ENCODE measurements at places on chromosomes 16 and 17.

DNA sequence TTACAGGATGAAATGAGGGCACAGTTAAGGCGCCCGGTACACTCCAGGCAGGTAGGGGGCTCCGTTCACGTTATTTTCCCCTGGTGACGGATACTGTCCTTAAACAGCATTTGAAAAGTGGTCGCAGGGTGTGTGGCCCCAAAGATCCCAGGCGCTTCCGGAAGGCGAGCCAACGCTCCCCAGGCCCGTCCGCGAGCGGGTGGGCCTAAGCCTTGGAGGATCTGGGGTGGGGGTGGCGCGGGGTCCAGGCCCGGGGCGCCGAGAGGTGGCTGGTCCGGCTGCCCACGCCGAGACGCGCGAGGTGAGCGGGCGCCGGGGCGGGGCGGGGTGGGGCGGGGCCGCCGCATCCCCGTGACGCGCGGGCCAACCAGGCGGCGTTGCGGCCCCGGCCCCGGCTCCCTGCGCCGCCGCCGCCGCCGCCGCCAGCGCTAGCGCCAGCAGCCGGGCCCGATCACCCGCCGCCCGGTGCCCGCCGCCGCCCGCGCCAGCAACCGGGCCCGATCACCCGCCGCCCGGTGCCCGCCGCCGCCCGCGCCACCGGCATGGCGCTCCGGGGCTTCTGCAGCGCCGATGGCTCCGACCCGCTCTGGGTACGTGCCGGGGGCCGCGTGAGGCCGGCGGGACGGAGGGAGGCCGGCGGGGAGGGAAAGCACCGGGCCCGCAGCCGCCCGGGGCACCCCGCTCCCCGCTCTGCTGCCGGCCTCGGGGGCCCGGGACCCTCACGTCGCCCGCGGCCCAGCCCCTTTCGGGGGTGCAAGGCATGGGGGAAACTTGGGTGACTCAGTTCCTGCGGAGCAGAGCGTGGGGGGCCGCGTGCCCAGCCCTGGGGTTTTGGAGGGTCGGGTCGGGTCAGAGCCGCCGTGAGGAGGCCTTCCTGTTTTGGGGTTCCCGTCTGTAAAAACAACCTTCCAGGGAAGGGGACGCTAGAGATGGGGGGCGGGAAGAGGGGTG is at the start of gene ABCC1:
Gene ABCC1, plus strand, starts transcription at position 407 of the 951 bp plus-strand sequence. Its CDS starts 136 bp downstream, at position 543.
- no peak for DNase-seq

GRCh38 chr16:9296271-9296590 is 204.8 kb downstream of the HAPSTR1 start:
- DNase-seq: no peak

DNA sequence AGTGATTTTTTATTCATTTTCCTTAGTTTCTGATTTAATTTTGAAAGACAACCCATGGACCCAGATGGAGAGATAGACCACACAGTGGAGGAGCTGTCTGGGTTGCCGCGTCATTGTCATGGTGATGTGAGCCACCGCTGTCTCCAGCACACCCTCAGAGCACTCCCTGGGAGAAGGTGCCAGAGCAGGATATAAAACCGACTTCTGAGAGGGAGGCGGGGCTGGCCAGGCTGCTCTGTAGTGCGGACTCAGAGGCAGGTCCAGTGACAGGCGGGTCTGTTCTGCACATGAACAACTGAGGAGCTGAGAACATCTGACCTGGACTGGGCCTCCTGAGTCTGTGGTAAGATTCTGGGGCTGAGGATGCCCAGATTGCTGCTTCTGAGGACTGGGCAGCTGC is 216.3 kb upstream of the NLRP1 start:
- DNase-seq: no peak

GRCh38 chr16:72657164-72657563 is 390.8 kb downstream of the ZFHX3 start:
- DNase-seq: no peak

- DNase-seq: no peak
These were observed 145.2 kb upstream of the CIBAR2 start for GRCh38 chr16:85257483-85257882.

GRCh38 chr17:45222289-45222995 is 757 bp downstream of the FMNL1 start:
- DNase-seq: no peak

GRCh38 chr17:76014925-76015261 is 12.2 kb downstream of the EVPL start:
- no peak for DNase-seq

DNA sequence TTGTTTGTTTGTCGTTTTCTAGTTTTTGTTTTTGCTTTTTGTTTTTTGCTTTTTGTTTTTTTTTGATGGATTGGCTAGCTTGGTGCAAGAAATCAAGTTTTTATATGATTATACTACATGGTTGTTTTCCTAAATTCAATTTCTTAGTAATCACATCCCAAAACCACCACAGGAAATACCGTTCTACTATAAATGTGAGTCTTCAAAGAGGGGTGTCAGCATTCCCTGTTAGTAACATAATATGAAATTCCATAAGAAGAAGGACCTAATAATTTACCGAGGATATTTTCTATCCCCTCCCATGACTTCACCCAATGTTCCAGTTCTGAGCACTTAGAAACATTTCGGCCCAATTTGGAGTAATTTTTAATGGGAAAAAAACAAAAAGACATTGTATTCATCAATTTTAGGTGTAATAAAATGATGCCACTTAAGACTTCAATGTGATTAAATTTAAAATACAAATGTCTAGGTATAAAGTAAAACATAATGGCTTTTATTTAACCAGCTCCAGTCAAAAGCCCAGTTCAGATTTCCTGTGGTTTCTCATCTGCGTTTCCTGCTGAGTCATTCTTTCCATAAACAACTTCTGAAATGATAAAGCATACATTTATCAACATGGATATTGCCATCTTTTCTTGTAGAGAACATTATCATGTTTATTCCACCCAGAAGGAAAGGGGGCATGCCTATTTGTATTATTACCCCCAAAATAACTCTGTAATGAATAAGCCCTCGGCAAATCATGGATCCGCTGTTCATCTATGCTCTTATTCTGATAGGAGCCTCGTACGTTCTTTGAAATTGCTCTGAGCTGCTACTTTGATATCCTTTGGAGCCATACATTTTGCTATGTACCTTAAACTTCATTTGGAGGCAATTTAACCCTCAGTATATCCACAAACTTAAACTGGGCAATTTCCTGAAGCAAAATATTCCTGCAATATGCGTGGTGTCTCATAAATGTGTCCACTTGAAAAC is 28.1 kb downstream of the HSBP1 start:
- DNase-seq: no peak

- DNase-seq: no peak
These were observed 38.1 kb downstream of the HYDIN start for GRCh38 chr16:71192387-71192786.

- no peak for DNase-seq
These were observed 145.2 kb downstream of the XYLT1 start for GRCh38 chr16:17325476-17326143.

- no peak for DNase-seq
These were observed 33.4 kb downstream of the UBE2G1 start for GRCh38 chr17:4333041-4333440.

DNA sequence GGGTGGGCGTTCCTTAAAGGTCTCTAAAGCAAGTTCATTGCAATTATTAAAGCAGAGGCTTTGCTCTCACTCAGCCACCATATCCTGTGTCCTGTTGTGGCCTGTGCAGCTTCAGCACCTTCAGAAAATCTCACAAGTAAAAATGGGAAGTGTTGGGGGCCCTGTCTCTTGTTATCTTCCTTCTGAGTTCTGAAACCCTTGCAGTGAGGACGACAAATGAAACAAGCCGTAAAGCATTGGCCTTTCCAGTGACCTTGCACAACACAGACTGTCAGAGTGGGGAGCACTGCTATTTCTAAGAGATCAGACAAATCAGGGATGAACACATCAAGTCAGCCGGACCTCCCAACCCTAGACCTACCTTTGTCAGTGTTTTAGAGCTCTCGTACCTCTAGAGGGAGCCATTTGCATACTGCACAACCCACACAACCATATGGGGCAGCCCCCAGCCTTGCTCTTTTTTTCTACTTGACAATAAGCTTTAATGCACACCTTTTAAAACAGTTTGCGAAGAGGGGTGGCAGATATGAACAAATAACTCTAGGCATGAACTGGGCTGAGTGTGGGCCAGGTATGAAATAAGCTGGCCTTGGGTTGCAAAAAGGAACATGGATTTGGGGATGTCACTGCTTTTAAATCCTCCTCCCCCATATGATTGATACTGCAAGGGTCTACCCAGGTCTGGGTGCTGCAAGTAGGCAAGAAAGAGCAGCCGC is 89.8 kb downstream of the KATNIP start:
- DNase-seq: no peak

DNA sequence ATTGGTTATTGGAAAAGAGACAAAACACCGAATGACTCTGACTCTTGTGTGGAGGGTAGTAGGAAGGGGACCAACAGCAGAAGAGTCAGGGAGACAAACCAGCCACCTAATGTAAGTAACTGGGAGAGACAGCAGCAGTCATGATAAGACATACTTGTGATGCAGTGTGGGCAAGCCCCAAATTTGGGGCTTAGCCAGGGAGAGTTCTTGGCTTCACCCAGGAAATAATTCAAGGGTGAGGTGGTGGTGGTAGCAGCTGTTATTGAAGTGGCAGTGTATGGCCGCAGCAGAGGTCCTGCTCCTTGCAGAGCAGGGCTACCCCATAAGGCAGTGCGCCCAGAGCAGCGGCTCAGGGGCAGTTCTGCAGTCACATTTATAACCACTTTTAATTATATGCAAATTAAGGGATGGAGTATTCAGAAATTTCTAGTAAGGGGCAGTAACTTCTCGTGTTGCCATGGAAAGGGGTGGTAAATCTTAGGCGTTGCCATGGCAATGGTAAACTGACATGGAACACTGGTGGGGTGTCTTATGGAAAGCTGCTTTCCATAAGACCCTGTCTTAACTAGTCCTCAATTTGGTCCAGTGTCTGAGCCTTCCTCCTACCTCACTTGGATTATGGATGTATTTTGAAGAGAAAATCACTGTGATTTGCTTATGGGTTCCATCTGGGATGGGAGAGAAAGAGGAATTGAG is 317.1 kb downstream of the PHKB start:
- no peak for DNase-seq

- DNase-seq: no peak
These were observed 104.7 kb upstream of the NOG start for GRCh38 chr17:56488800-56489199.

DNA sequence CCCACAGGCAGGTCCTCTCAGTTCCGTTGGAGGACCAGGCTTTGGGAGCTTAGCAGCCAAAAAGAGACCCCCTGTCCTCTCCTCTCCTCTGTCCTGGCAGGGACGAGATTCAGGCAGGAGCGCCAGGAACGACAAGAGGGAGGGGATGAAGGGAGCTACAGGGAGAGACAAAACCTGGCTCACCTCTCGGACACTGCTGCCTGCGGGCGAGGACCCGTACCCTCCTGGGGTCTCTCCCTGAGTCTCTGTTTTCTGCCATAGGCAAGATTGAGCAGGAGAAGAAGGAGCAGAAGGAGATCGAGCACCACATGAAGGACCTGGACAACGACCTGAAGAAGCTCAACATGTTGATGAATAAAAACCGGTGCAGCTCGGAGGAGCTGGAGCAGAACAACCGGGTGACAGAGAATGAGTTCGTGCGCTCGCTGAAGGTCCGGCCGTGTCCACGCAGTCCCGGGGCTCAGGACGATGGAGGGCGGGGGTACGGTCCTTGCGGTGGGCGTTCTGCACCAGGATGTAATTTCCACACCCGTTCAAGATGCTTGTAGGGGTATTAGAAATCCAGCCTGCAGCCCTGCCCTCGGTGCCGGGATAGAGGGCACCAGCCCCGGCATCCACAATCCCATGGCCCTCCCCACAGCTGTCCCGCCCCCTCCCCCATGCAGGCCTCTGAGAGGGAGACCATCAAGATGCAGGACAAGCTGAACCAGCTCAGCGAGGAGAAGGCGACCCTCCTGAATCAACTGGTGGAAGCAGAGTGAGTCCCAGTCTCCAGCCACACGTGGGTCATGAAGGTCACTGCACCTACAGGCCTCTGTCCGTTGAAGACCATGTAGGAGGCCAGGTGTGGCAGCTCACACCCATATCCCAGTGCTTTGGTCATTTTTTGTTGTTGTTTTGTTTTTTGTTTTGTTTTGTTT is 13.8 kb upstream of the GAA start:
- no peak for DNase-seq

- no peak for DNase-seq
These were observed 18.1 kb upstream of the TBX2 start for GRCh38 chr17:61381537-61381936.

DNA sequence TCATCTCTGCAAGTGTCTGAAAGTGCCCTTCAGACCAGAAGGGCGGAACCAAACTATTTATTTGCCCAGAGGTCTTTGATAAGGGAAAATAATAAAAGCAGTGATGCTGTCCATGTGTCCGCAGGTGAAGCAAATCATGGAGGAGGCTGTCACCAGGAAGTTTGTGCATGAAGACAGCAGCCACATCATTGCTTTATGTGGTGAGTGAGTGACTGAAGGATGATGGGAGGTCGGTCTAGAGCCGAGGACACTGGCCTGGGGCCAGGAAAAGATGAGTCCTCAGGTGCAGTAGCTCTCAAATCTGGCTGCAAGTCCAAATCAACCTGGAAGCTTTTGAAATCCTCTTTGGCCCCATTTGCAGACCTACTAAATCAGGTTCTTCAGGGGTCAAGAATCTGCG is 6.1 kb downstream of the SGSM2 start:
- DNase-seq: no peak

DNA sequence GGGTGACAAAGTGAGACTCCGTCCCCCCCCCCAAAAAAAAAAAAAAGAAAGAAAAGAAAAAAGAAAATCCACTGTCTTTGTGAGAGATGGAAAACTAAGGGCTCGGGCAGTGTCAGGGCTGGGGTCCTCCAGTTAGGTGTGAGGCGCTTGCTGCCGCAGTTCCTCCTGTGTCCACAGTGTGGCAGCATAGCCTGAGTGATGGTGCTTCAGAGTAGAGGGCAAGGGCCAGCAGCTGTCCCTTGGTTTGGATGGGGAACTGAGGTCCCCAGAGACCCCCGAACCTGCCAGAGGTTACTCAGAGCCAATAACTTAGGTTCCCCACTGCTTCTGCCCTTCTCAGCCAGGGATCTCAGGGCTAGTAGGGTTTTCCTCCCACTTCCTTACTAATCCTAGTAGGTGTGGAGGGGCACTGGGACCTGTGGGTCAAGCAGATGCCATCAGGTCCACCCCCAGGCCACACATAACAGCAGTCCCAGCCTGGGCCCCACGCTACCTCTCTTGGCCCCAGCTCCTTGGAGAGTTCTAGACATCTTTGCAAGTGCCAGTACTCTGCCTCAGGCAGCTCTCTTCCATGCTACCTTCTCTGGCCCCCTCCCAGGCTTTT is 7.9 kb upstream of the LLGL1 start:
- DNase-seq: no peak
